ENCODE measurements at places on chromosomes 7 and 10.

GRCh38 chr7:42645906-42646305 lies 266.0 kb downstream of the C7orf25 start:
- DNase-seq = no peak

DNA sequence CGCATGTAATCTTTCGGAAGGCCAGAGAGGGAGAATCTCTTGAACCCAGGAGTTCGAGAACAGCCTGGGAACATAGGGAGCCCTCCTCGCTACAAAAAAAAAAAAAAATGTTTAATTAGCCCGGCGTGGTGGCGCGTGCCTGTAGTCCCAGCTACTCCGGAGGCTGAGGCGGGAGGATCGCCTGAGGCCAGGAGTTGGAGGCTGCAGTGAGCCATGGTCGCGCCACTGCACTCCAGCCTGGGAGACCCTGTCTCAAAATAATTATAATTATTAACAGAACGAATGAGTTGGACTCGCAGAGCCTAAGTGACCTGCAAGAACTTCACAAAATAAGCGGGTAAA lies 794 bp downstream of the PCGF6 start:
- no peak for DNase-seq

DNA sequence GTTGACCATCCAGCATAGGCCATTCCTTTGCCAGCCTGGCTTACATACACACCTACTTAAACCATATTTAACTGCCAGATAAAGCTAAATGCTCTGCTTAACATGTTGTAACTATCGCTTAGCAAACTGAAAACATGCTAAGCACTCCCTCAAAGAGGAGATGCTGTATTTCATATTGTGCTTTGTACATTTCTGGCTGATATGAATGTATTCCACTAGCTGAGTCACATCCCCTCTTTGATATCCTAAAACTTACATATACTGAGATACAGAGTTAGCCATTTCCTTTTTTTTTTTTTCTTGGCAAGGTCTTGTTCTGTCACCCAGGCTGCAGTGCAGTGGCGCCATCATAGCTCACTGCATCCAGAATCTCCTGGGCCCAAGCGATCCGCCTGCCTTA lies 99.4 kb downstream of the TPST1 start:
- DNase-seq = no peak

DNA sequence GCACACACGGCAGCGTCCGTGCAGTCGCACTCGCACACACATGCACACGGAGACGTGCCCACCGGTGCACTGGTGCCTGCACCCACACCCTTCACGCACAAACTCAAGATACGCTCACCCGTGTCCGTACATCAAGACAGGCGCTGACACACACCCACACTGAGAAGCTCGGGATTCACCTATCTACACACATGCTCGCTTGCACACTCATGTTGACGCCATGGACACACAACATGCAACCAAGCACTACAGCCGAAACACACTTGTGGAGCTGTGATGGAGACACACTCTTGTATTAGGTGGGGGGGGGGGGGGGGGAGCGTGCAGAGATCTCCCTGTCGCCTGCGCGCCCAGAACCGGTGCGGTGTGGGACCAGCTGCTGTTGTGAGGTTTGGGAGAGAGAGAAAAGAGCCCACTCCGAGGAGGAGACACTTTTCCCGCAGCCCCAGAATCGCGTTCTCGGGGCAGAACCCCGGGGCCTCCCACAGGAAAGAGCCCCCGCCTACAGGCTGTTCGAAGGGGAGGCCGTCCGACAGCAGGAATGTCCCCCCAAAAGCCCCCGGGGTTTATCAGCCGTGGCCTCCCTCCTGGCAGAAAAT lies 605 bp upstream of the NFKB2 start:
- DNase-seq = no peak

- peak; percentile 9 for DNase-seq
Measured at GRCh38 chr10:88598055-88598454, 11.5 kb downstream of the LIPJ start.

- peak; percentile 27 for DNase-seq
Measured at GRCh38 chr10:61750943-61751471, 88.3 kb downstream of the CABCOCO1 start.

GRCh38 chr10:72691470-72691862 lies 477 bp upstream of the MCU start:
- no peak for DNase-seq

- DNase-seq = no peak
Measured at GRCh38 chr10:67678335-67678974, 17.5 kb downstream of the CTNNA3 start.

DNA sequence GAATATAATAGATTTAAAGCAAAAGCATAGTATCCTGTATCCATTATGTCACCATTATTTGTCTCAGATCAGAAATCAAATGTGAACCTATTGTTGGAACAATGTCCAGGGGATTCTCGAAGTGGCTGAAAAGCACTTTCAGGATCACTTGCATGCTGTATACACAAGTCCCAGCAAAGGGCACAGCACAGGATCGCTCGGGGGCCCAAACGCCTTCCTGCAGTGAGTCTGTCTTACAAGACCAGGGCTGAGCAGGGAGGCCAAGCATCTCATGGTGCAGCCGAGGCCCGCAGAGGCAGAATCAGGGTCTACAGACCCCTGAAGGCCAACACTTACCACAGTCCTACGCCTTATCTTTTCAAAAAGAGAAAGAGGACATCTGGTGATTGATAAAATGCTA lies 92.3 kb downstream of the TNS3 start:
- DNase-seq = no peak

Measured in GM19239 (cell line).